ENCODE measurements at places on chromosomes 2 and 18.

DNA sequence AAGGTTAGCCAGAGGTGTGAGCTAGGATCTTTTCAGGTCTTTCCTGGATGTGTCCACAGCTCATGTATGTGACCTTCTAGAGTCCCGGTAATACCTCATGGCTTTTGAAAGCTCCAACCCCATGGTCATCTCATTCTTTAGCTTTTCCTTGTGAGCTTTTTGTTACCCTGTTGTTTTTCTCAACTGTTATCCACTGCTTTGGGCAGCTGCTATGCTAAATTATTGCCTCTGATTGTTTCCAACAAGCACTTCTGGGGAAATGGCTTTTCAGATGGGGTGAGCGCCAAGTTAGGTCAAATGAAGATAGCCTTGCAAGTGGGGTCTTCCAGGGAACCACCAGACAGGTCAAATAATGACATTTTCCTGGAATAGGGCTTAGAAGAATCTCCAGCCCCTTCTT is 27.9 kb downstream of the ME2 start:
- no peak for DNase-seq

DNA sequence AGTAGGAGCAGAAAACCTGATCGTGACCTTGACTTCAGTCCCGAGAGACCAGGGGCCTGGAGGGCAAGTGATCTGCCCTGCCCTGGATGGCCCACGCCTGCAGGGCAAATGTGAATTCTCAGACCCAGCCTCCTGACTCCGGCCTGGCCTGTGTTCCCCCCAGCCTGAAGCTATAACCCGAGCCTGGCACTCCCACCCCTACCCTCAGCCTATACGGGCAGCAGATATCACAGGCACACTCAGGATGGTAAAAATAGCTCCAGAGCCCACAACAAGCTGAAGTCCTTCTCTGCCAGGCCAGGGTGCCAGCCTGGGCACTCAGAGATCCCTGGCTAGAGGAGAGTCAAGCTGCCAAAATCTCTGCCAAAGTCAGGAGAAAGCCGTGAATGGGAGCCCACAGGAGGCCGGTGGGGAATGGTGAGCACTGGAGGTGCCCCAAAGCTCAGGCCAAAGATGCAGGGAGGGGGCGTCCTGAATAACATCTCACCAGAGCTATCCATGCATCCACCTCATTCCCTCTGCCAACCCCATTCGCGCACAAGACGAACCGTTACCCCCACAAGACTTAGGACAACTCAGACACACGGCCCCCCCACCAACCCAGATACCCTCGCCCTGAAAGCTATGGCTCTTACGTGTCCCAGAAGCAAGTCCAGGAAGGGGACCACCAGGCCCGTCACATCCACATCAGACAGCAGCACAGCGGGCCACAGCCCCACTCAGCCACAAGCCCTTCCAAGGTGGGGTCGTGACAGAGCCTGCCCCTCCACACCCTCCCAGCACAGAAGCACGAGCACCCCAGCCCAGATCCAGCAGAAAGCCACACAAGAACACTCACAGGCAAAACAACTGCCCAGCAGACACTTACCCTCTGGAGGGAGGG is 144.9 kb downstream of the TNS1 start:
- DNase-seq: no peak

- DNase-seq: no peak
Observed at GRCh38 chr2:196511258-196512168, 128.0 kb upstream of the CCDC150 start.

GRCh38 chr2:214591366-214591765 is 180.5 kb downstream of the VWC2L start:
- no peak for DNase-seq

DNA sequence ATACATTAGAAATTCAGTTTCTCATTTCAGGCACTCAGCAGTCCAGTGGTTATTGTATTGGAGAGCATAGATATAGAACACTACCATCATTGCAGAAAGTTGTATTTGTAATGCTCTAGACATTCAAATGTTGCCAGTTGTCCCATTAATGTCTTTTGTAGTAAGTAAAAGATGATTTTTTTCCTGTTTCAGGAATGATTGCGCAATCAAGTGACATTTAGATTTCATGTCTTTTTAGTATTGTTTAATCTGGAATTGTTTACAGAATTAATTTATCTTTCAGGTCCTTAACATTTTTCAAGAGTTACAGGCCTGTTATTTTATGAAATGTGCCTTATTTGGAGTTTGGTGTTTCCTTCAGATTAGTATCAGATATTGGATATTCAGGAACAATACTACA is 134.7 kb downstream of the MSTN start:
- no peak for DNase-seq

DNA sequence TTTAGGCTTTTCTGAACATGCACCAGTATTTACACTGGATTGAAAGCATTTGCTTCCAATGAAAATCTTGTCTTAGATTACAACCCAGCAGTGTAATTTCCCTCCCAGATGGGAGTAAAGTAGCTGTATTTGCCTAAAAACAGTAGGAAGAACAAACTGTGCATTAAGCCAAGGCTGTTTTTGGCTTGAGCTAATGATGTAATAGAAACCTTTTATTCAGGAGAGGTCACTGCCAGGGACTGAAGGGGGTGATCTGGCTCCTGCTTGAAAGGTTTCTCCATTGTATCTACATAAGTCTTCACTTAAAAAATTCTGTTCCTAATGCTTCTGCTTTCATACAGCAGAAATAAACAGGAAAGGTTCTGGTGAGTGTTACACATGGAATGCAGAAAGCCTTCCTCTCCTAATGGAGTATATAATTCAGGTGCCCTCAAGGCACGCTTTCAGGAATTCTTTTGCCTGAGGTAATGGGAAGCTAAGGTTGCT is 74.4 kb downstream of the MEIS1 start:
- no peak for DNase-seq

DNA sequence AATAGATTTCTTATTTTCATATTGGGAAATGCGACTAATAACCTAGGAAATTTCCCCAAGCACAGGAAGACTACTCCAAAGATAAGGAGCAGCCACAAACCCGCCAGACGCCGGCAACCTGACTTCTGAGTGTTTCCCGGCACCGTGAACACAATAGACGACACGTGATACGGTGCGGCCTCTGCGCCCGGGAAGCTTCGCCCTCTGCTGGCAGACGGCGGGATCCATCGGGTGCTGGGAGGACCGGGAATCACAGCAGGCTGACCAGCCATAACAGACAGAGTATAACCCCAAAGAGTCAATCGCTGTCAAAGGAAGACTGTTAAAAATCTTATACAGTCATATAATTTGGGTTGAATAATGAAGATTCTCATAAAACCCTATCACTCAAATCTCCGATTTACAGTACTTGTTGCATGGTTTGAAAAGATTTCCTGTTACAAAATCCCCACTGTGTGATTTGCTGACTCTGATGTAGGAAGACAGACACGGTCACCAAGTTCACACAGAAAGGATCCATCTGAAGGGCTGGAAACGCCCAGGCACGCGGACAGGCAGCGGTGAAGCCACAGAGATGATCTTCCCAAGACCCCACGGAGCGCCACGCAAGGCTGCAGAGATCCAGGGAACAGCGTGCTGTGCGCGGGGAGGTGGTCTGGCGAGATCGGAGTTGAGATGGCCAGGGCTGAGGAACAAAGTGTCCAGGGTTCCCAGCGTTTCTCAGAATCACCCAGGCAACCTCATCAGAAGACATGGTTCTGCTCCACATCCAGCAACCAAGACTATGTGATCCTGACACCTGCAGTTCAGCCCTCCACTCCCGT is 73.8 kb downstream of the EIPR1 start:
- peak; percentile 72 for DNase-seq

DNA sequence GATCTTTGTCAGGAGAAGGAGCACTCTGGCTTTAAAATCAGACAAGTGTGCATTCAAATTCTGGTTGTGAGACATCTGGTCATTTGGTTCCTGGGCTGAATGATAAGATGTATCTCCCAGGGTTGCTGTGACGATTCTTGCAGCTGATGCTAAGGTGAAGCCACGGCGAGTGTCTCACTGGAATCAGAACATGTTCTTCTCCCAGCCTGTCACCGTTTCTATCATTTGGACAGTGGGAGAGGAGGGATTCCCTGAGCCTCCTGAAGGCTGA is 68.3 kb downstream of the NCK2 start:
- DNase-seq: no peak

DNA sequence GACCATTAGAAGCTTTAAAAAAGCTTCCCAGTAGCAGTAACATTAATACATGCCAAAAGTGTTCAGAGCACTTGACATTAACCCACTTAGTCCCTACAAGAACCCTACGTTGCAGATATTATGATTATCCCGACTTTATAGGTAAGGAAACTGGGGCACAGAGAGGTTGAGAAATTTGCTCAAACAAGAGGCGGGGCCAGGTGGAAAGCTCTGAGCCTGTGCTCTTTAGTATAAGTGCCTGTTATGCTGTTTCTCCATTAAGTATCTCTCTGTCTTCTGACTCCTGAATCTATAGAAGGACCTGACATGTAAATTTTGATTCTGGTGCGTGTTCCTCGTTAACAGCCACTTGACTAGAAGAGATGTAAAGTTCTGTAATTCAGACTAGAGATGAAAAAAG is 139.8 kb downstream of the RBMS1 start:
- no peak for DNase-seq

DNA sequence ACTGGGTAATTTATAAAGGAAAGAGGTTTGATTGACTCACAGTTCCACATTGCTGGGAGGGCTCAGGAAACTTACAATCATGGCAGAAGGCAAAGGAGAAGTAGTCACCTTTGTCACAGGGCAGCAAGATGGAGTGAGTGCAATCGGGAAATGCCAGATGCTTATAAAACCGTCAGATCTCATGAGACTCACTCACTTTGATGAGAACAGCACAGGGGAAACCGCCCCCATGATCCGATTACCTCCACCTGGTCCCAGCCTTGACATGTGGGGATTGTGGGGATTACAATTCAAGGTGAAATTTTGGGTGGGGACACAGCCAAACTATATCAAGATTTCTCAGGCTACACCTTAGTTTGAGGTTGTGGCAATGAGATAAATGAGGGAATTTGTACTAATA is 54.9 kb downstream of the AKAIN1 start:
- no peak for DNase-seq

DNA sequence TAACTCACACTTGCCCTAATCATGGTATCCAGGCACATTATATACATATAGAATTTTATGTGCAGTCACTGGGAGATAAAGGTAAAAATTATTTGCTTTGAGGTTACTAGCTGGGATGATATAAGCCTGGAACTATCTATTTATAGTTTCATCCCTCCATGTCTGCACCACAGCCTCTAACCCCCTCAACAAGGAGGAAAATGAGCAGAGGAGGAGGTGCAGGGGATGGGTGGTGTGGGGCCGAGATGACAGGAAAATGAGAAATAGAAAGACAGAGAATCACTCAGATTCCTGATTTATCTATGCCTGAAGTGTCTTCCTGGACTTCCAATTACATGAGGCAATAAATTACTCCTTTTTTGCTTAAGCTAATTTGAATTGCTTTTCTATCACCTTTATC is 145.2 kb downstream of the PIK3C3 start:
- DNase-seq: no peak

- no peak for DNase-seq
Observed at GRCh38 chr2:23525137-23525765, 140.3 kb downstream of the KLHL29 start.

All from NCI-H774 (cell line).